ENCODE measurements at places on chromosomes 6 and 20.
A peak's percentile ranks its signal among the peaks of the same experiment; 100 is the strongest.

DNA sequence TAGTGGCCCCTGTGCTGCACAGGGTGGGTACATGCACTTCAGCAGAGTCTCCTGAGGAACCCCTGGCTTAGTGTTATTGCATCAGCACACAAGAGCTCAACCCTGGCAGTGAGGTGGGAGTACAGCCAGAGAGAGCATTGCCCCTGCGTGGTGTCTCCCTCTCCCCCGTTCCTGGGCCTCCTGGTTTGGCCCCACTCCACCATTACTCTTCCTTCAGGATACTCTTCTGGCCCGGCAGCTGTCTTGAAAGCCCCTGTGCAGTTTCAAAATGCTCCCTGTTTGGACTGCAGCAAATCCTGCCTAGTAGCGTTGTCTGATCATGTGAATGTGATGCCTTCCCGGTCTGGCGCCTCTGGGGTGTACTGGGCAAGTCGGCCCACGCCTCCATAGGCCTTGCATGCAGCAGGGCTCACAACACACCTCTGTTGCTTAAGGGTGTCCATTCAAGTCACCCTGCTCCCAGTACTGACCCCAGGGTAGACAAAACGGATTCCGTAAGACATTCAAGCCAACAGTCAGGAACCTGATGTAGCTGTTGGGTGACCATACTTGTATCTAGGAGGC, 32.1 kb downstream of the TXNDC5 start:
- no peak for DNase-seq

DNA sequence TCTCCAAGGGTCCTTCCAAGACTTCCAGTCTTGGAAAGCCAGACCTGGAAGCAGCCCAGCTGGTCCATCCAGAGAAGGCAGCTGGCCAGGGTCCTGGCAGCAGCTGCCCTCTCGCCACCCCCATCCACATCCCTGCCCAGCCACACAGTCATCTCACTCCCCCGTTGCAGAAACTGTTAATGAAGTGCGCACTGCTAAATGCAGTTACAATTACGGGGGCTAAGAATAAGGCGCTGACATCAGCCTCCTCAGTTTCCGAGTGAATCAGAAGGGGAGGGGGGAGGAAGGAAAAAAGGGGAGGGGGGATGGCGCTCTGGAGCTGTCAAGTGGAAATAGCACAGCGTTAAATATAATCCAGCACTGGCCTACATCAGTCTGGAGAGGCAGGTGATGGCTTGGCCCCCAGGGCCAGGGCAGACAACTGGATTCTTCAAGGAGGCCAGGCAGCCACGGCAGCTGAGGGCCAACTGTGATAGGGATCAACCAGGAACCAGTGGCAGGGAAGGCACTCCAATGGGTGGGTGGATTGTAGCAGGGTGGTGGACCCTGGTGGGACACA, 6.9 kb downstream of the RIMS4 start:
- DNase-seq: no peak

DNA sequence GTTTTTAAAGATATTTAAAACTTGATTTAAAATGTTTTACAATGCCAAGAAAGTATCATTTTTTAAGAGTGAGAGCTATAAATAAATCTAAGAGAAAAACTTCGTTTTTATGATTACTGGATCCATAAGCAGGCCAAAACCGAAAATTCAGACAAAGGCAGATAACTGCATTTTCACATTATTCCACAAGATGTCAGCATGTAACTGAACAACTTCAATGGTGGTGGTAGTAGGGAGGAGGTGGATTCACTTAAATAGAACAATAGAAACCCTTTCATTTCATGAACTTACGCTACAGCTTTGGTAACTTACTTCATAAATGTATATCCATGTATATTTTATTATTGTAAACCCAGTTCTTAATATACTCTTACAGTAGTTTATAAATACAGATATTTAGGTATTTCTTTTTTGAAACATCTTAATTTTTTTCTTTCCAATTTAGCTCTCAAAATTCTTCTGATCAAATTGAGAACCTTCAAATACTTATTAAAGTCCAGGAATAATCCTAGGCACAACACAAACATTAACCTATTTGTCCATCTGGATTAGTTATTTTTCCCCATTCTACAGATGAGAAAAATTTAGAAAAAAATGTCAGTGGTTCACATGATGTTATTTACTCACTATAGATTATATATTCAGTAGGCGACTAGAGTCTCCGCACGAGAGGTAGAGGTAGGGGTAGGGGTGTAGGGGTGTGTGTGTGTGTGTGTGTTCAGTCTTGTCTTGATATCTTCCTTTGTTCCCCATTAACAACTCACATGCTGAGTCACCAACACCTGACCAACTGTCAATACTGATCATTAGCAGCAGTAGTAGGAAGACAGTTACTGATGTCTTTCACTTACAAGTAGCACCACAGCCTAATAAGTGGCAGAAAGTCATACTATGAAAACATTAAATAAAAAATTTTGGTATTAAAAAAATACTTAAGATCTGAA, 111.5 kb downstream of the ARHGAP18 start:
- no peak for DNase-seq

DNA sequence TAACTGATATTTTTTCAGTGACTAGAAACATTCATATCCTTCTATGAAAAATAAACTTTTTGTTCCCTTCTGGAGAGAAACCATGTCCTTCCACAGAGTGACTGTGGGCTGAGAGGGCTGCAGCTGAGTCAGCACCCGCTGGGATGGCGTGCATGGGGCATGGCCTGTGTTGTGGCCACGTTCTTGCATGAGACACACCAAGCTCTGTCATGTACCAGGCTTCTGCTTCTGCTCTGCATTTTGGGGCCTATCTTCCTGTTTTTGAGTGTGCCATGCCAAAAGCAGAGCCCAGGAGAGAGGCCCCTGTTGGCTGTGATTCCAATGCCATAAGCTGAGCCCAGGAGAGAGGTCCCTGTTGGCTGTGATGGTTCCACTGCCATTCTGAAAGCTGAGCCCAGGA, 10.8 kb downstream of the APMAP start:
- DNase-seq: no peak

DNA sequence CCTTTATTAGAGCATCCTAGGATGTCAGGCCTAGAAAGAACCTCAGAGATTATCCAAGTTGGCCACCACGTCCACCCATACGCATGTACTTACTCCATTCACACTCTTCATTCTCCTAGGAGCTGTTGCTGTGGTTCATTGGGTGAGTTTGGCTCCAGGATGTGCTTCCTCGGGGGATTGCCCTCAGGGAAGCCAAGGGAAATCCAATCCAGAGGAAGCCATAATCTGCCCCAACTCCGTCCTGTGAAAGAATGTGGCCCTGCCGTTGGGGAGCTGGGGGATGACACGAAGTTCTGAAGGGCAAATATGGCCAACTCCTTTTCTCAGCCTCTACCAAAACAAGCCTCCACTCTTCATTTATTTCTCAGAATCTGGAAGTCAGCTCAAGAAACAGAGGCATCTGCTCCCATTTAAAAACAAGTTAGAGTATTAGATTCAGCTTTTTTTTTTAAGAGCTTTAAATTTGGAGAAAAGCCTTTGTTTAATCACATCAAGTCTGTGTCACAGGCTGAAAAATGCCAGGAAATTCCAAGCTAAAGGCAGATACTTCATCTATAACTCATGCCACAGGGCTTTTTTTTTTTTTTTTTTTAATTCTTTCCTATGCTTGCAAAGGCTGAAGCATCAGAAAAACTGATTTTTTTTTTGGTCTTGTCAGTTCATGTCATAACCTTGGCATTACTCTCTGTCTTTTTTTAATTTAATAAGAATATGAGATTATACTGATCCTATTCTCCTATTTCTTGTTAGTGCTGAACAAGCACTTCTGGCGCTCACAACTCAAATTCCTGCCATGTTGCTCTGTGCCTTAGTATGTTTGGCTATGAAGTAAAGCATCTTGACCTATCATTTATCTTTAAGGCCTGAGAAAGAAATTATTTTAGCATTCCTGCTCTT, 480.9 kb upstream of the MARCKS start:
- DNase-seq: no peak

DNA sequence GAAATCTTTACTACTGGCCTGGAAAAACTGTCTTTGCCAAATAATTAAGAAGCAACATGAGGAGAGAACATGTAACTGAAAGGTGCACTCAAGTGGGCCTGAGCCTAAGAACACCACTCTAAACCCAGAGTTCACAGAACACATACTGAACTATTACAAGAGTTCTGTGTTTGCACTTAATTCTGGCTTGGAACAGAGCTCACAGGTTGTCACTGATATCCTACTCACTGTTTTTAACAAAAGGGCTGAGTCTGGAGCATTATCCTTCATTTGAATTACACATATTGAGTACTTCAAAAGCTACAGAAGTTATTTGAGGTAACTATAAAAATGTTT, 164.7 kb downstream of the OGFRL1 start:
- no peak for DNase-seq

GRCh38 chr6:123533862-123534648, 102.7 kb downstream of the TRDN start:
- no peak for DNase-seq

DNA sequence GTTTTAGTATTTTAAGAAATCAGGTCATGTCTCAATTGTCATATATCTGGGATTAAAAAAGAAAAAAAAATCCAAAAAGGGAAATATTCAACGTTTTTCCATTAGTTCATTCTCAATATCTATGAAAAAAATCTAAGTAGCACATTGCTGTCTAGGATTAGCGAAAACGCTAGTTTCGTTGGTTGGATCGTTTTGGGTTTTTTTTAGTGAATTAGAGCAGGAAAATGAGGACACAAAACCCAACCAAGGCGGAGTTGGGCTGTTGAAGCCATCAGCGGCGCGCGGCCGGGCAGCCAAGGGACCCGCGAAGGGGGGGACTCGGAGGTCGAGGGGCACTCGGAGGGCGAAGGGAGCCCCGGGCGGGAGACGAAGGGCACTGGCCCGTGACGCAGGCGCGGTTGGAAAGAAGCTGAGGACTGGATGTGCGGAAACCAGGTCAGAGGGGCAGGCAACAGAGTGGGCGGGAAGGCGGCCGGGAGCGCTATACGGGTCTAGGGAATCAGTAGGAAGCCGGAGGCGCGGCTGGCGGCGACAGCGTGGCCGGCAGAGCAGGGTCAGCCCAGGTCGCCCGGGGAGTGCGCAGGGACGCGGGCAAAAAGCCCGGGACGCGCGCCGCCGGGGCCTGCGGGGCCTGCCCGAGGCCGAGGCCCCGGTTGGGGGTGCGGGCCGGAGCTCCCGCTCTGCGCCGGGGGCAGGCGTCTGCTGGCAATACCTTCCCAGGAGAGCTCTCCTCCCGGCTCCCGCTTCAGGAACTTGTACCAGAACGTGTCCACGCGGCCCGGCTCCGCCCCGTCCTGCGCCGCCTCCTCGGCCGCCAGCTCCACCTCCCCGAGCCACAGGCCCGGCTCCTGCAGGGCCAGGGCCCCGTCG, 599 bp downstream of the EPM2A start:
- peak; percentile 9 for DNase-seq

DNA sequence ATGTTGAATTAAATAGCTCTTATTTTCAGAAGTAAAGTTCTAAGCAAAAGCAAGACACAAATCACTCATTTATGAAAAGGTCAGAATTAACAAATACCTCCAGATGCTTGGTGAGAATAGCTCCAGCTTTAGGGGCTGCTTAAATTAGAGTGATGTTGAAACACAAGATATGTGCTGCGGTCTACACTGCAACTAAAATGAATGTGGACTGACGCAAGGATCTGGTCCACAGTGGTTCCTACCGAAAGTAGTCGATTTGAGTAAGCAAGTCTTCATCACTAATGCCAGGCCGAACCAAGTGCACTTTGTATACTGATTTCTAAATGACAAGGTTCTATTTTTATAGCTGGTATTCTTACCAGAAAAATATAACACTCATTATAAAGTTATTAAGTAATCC, 96.3 kb downstream of the PRDM1 start:
- no peak for DNase-seq

- DNase-seq: no peak
These were observed 151.6 kb upstream of the GMDS start for GRCh38 chr6:2396846-2397630.

DNA sequence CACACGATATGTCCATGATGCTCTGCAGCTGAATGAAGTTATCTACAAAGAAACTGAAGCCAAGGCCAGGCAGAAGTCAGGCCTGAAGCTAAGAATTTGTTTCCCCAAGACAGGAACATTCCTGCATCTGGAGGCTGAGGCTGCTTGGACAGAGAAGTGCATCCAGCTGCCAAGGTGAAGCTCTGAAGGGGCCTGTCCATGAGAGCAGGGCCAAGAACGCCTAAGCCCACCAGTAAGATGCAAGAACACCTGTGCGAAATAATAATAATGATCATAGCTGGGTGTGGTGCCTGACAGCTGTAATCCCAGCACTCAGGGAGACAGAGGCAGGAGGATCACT, 37.7 kb upstream of the B4GALT5 start:
- DNase-seq: no peak

- DNase-seq: no peak
These were observed 174.2 kb upstream of the ECI2 start for GRCh38 chr6:4309540-4309939.

DNA sequence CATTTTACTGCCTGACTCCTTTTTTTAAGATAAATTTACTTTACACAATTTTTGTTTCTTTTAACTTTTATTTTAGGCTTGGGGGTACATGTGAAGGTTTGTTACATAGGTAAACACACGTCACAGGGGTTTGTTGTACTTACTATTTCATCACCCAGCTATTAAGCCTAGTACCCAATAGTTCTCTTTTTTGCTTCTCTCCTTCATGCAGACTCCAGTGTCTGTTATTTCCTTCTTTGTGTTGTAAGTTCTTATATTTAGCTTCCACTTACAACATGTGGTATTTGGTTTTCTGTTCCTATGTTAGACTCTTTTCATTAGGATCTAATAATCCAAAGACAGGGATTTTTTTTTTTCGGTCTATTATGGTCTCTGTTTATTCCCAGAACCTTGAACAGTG, 83.5 kb upstream of the CCN6 start:
- DNase-seq: no peak

GRCh38 chr6:107600936-107601335, 111.0 kb downstream of the SOBP start:
- DNase-seq: no peak

DNA sequence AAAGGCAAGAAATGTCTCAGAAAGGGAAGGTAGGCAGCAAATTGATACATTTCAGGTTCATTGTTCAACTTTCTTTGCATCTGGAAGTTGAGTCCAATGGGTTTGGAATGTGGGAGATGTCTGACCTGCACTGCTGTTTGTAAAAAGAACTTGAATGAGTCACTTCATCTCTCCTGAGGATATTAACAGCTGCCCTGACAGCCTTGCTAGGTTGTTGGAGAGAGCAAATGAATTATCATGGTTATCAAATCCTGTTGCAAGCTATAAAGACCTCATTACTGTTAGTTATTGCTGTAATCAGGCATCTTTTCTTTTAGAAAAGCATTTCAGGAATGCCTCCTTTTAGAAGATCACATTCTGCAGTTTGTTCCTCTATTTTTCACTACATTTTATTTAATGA, 23.0 kb upstream of the FLRT3 start:
- no peak for DNase-seq

GRCh38 chr6:82573254-82573972, 209.8 kb downstream of the TPBG start:
- no peak for DNase-seq

DNA sequence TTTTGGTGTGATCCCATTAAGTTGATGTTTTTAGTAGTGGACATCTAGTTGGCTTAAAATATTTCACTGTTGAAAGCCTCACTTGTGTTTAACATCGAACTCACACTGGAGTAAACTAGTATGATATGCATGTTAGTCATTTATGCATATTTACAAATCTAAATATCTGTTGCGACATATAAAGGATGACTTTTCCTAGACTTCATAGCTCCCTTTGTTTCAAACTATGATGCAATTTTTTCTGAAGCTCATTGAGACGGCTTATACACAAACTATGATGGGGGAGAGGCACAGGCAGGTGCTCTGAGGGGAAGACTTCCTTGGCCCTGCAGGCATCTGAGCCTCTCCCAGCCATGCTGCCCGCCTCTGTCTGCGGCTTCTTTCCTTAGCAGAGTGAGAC, 11.8 kb upstream of the FOXC1 start:
- no peak for DNase-seq

GRCh38 chr20:49517805-49518100, 35.3 kb upstream of the KCNB1 start:
- no peak for DNase-seq

Data from stimulated activated CD4-positive, alpha-beta T cell treated with anti-CD3 and anti-CD28 coated beads, Interleukin-1b, Interleukin-23, amount 100 ng/mL, for 1 hour (primary cell).